ENCODE measurements at places on chromosomes 1 and 21.

DNA sequence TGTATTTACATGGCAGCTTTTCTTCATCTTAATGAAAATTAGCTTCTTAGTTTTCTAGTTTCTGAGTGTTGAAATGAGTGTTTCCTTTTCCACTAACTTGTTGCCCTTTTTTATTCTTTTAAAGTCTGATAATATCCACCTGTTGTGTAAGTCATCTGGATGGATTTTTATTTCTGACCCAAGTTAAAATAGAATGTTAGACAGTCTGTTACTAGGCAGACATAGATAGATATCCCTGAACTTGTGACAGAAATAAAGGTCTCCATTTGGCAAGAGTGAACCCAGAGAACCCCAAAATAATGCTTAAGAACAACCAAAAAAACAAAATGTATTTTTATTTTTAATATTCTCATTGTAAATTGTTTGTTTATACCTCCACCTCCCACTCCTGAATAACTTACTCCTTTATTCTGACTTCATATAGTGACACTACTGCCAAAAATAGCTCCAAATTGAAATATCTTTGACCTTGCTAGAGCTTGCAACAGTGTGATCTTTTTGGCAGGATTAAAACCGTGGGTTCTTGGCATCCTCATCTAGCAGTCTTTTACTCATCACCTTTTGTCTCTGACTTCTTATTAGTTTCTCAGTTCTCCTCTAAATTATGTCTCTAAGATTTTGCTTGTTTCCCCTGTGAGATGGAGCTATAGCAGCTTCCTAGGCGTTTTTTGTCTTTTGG lies 26.9 kb upstream of the SH3D21 start:
- DNase-seq: no peak

- no peak for DNase-seq
Observed at GRCh38 chr1:201180901-201181300, 9.7 kb upstream of the IGFN1 start.

DNA sequence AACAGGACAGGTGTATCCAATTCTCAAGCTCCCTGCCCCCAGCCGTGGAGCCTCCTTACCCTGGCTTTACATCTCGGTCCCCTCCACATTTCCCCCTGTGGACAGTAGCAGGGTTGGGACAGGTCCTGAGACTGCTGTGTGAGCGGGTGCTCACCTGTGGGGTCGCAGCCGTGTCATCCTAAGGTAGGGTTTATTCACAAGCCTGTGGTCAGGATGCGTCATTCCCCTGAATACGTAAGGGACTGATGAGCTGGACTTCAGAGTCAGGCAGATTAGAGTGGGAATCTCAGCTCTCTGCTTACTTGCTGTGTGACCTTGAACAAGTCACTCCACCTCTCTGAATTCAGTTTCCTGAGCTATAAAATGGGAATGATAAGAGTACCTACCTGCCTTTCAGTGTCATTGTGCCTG lies 17.7 kb downstream of the ZNF362 start:
- no peak for DNase-seq

DNA sequence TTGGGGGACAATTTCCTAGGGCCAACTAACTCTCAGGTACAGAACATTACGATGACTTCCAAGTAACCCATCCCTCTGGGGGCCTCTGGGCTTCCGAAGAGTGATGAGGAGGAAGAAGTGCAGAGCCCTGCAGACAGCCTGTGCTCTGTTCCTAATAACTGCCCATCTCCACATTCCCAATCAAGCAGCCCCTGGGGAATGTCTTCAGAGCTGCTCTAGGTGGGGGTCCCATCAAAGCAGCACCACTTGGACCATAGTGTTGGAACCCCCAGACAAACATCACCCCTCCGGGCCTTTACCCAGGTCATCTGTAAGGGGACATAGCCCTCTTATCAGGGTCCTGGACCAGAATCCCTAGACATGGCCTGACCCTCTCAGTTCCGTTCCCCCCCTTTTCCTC lies 357.3 kb downstream of the NPHP4 start:
- no peak for DNase-seq

- no peak for DNase-seq
Observed at GRCh38 chr1:155648207-155649147, 38.5 kb downstream of the MSTO1 start.

DNA sequence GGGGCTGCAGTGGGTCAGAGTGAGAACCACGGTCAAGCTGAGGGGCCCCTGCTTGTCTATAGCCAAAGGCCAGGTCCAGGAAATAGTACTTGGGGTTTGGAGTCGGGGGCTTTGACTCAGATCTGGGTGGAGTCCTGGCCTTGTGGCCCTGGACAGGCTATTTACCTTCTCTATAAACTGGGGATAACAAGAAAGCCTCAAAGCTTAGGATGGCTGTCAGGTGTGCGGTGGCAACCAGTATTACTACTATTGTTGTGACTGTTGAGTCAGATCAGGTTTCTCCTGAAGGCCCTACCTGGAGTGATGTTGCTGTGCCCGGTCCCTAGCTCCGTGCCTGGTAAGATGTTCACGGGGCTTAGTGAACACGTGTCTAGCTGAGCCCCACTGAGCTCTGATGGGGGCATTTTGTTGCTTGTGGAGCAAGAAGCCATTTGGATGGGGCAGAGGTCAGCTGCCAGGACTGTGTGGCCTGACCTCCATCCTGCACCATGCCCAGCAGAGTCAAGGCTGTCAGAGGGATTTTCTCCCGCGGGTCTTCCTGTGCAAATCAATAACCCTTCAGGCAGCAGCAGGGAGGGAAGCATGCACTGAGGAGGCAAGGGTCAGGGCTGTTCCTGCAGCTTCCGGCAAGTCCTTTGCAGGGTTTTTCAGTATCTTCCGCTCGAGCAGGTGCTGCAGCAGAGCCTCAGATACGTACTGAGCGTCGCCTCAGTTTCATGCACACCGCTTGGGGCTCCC lies 170.3 kb downstream of the CAMTA1 start:
- peak; percentile 20 for DNase-seq

- DNase-seq: no peak
Observed at GRCh38 chr1:11874258-11874562, 15.5 kb upstream of the NPPB start.

All from NCI-H1417 (cell line).